ENCODE measurements at places on chromosomes 13 and 19.

DNA sequence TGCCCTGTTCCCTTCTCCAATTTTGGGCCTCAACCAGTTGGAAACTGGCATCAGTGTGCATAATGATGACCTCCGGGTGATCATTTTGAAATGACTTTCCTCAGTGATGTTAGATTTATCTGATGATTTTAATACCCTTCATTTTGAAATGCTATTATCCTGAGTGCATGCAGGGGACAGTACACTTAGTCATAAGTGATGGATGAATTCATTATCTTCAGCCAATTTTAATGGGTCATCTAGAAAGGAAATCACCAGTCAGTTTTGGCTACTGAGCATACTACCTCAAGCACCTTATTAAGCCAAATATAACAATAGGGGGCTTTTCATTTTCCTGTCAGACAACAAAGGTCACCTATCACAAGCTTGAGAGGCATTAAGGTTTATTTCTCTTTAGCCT is 118.5 kb upstream of the MIR17HG start:
- no peak for DNase-seq

DNA sequence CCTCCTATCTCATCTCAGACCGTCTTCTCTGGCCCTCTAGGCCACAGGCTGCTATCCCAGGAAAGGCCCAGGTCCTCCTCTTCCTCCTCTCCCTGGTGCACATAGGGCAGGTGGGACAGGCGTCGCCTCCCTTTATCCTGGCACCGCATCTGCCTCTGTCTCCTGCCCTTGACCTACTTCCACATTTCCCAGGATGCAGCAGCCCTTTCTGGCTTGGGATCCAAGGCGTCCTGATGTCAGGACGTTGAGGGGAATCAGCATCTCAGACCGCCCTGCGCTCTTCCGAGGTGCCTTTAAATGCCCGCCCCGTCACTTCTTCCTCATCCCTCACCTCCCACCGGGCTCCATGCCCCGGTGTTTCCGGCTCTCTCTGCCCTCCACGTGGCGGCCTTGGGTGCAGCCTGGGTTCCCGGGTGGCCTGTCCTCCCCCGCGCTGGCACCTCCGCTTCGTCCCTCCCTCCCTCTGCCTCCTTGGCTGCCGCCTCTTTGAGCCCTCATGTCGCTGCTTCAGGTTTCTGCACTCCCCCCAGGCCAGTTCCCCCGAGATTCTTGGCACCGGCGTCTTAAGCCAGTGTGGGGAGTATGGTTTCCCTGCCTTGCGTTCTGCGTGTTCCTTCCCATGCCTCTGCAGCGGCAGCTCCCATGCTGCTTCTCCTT is 66.3 kb downstream of the KDM4B start:
- no peak for DNase-seq

DNA sequence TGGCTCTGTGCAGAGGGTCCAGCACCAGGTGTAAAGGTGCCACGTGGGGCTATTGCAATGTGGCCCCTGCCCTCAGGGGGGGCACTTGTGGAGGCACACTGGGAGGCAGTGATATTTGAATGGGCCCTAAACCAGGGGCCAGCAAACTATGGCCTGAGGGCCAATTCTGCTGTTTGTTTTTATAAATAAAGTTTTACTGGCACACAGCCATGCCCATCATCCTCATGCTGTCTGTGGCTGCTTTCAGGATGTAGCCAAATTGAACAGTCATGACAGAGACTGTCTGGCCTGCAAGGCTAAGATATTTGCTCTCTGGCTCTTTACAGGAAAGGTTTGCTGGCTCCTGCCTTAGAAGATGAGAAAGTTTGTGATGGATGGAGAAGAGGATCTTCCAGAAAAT is 33.9 kb upstream of the RANBP3 start:
- DNase-seq: no peak

DNA sequence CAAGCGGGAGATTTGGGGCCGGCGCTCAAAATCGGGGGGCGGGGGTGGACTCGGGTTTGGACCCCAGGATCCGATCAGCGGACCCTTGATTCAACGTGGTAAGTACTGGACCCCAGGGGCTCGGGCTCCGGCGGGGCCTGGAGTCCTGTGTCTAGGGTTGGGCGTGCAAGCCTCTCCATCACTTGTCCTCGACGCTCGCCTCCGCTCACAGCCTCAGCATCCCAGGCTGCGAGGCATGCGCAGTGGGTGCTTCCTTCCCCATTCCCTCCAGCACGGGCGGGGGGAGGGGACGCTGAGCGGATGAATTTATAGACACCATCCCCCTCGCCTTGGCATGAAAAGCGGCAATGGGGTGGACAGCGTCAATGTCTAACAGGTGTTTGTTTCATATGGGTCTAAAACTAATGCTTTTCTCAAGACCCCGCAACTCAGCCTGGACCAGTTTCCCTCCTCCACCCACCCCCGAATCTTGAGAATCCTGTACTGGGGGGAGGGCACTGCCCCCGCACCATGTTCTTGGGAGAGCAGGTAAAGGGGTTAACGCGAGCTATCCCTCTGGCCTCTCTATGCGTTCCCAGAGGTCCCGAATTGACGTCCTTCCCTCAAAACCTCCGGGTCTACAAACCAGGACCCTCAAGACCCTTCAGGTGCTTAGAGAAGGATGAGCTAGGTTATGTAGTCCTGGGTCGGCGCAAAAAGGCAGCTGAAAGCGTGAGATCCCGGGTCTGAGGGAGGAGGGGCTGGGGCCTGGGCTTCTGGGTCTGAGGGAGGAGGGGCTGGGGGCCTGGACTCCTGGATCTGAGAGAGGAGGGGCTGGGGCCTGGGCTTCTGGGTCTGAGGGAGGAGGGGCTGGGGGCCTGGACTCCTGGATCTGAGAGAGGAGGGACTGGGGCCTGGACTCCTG is 579 bp downstream of the CPT1C start:
- no peak for DNase-seq

GRCh38 chr19:5262721-5263120 is 77.9 kb downstream of the PTPRS start:
- DNase-seq: no peak

GRCh38 chr13:94236872-94237271 is 242.6 kb downstream of the DCT start:
- no peak for DNase-seq

DNA sequence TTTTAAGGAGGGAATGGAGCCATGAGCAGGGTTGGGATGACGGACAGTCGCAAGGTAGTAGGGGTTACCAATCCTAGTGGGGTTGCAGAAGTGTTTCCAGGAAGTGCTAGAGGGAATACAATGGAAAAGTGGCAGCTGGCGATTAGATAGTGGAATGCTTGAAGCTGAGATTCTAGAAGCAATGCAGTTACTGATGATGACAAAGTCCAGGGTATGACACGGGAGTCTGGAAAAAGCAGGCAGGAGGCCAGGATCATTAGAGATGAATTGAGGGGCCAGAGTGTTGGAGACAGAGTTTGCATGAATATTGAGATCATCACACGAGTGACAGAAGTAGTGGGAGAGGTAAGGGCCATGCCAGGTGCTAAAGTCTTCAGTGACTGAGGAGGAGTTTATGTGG is 17.3 kb upstream of the KL start:
- no peak for DNase-seq

- DNase-seq: no peak
These were observed 5.5 kb downstream of the PIK3R2 start for GRCh38 chr19:18158467-18158866.

DNA sequence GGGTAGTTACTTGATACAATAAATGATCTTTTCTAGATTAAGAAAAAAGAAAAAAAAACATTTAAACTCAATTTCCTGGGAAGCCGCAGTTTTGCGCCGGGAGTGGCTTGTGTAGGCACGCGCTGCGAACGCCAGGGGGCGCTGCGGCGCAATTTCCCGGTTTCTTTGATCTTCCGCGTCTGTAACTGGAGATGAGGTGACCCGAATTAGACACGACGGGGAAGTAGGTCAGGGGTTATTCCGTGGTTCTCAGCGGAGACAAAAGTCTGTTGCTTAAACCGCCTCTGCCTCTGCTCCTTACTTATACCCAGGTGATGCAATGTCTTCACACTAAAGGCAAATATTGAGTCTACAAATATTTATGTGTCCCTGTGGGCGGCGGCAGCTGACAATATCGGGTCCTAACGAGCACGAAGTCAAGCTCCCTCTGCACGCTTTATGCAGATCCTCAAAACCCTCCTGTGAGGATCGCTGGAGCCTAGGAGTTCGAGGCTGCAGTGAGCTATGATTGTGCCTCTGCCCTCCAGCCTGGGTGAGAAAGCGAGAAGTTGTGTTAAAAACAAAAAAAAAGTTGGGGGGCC is 15.2 kb downstream of the STXBP2 start:
- peak; percentile 93 for DNase-seq

- DNase-seq: no peak
These were observed 27.3 kb downstream of the CHAF1A start for GRCh38 chr19:4429771-4430171.

DNA sequence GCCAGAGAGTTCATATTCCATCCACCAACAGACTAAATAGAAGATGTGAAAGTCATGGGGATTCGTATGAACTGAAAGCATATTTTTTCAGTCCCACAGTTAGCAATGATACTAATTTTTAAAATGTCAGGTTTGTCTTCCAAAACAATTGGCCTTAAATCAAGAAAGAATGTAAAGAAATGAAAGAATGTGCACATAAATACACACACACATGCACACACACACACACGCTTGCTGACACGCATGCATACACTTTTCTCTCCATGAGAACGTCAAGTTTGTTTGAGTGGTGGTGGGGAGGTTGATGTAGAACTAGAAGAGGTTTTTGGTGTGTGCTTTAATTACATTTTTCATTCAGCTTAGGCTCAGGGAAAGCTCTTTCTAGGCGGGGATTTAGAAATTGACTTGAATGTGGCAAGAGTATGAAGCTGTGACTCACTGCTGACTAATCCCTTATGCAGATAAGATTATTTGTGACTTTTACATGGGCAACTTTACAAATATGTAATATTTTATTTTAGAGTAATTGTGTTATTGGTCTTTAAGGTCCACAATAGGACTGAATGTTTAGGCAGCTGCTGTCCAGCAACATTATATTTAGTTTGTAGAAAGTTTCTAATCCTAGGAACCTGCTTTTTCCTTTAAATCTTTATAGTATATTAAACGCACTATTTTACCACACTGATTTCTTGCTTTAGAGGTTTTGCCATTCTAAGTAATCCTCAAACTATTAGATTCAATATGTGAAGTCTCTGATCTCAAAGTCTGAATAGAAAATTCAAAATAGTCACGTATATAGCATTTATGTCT is 18.8 kb downstream of the FLT1 start:
- DNase-seq: no peak

- no peak for DNase-seq
These were observed 26.6 kb downstream of the CD70 start for GRCh38 chr19:6564393-6564792.

GRCh38 chr13:99959127-99959539 is 12.4 kb downstream of the ZIC5 start:
- no peak for DNase-seq

GRCh38 chr13:80428349-80429096 is 87.6 kb upstream of the SPRY2 start:
- no peak for DNase-seq

DNA sequence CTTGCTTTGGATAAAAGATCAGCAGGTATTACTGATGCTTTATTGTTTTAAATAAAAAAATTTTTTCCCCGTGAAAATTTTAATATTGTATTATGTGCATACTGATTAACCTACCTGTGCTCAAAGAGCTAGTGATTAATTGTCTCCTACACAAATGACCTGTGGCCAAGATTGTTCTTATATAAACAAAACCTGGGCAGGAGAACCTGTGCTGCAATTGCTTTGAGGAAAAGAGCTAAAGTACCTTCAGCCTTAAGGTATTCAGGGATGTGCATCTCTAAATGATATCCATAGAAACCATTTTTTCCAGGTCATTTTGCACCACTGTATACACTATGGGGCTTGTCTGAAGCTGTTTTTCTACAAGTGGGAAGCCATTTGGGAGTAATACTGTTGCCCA is 1.2 kb downstream of the FRY start:
- no peak for DNase-seq

DNA sequence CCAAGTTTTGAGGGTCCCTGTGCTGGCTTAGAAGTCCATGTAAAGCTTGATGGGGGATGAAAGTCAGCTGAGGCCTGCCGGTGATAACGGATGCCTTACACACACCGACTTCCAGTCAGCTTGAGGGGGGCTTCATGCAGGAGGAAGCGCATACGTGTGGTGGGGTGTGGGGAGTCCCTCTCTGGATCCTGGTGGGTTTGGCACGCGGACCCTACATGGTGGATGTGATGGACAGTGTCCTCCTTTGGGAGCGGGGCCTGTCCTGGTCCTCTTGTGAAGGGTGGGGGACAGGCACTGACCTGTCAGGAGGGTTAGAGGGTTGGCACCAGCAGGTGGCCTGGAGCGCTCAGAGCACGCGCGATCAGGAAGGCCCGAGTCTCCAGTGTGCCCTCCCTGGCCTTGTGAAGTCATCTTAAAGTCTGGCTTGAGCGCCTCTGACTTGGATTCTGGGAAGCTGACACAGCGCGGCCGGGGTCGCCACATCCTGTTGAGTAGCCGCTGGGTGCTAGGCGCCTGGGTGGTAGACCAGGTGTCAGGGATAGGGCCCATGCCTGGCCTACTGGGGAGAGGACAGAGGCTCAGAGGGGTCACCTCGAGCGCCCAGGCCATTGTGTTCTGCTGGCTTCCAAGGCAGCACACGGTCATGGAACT is 2.9 kb downstream of the DAZAP1 start:
- DNase-seq: no peak

GRCh38 chr19:17021328-17021727 is 5.3 kb downstream of the CPAMD8 start:
- no peak for DNase-seq

GRCh38 chr13:114022876-114023275 is 49.0 kb upstream of the C13orf46 start:
- DNase-seq: no peak

GRCh38 chr13:34108410-34108809 is 290.5 kb downstream of the RFC3 start:
- no peak for DNase-seq

DNA sequence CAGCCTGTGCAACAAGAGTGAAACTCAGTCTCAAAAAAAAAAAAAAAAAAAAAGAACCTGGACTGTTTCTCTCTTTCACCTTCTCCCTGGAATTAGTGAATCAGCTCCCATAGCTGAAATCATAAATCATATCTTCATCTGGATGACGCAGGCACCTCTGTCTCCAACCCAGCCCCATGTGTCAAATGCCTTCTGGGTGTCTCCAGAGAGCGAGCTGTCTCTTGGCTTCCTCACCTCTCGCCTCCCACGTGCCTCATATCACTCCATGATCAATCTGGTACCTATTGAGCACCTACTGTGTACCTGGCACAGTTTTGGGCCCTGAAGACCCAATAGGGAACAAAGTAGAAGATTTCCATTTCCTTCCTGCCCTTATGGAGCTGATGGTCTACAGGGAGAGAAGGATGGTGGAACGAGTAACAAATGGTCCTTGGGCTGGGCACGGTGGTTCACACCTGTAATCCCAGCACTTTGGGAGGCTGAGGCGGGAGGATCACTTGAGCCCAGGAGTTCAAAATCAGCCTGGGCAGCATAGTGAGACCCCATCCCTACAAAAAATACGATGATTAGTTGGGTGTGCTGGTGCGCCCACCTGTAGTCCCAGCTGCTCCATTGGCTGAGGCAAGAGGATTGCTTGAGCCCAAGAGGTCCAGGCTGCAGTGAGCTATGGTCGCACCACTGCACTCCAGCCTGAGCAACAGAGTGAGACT is 2.5 kb downstream of the HSD11B1L start:
- no peak for DNase-seq

GRCh38 chr19:11963566-11964355 is 1.1 kb upstream of the ZNF763 start:
- peak; percentile 73 for DNase-seq

GRCh38 chr13:21322988-21323387 is 136.1 kb downstream of the ZDHHC20 start:
- DNase-seq: no peak

- DNase-seq: no peak
These were observed 21.8 kb downstream of the CCDC8 start for GRCh38 chr19:46391296-46392251.

GRCh38 chr19:21022996-21023395 is 2.5 kb downstream of the ZNF430 start:
- DNase-seq: no peak
